ENCODE measurements at places on chromosomes 5 and 9.
A peak's percentile ranks its signal among the peaks of the same experiment; 100 is the strongest.

GRCh38 chr9:135077497-135078200 lies 9.8 kb upstream of the OLFM1 start:
- DNase-seq = peak; percentile 80

GRCh38 chr5:60630179-60630578 lies 69.8 kb downstream of the DEPDC1B start:
- no peak for DNase-seq

DNA sequence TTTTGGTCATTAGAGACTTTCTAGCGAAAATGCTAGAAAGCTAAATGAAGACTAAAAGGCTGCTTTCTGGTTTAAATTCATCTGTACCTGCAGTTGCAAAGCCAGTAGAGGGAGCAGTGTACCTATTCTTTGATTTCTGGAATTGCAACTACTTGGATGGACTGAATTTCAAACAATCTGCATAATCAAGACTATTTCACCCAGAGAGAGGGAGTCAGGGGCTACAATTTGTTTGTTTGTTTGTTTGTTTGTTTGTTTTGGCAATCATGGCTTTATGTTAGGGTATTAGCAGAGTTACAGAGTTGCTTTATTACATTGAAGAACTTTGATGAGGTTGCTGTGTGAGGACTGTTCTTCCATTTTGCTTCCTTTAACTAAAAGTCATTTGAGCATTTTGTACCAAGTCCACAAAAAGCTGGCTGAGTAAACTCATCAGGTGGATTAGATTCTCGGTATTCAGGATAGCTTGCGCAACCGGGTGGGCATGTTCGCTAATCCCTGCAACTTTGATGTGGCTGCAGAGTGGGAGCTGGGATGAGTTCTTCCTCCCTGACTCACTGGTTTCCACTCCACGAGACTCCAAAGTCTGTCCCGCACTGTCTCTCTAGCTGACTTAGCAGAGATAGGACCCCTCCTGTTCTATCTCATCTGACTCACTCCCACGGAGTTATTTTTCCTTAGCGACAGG lies 80.0 kb upstream of the TUT7 start:
- DNase-seq = peak; percentile 56

GRCh38 chr9:35695943-35696401 lies 6.2 kb upstream of the TPM2 start:
- no peak for DNase-seq

- DNase-seq = no peak
Observed at GRCh38 chr5:133618141-133618540, 5.8 kb upstream of the FSTL4 start.

DNA sequence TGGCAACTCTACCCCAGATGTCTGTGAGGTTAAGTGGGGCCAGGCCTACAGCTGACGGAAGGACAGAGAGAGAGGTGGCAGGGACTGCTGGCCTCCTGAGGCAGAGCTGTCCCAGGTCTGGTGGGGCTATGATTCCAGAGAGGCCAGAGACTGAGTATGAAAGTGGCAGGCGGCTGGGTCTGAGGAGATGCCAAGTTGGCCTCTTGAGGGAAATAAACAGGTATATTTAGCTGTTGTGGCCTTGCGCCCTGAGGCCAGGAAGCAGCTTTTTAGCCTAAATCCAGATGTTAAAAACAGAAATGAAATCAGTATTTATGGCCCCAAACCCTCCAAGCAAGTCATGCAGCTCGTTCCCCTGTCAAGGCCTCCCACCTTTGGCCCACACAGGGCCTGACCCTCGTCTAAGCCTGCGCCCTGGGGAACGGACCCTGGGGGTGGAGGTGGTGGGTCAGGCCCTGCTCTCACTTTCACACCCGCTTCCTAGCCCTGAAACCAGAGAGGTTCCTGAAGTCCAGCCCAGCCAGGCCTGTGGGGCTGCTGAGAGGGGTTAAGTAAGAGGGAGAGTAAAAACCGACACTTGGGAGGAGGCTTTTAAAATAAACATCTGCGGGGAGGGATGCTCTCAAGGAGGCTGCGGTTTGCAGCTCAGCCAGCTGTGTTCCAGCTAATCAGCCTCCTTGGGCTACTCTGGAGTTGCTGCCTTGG lies 18.7 kb downstream of the PCDHGC5 start:
- DNase-seq = peak; percentile 60

GRCh38 chr5:14577971-14578370 lies 3.6 kb upstream of the OTULINL start:
- DNase-seq = no peak

DNA sequence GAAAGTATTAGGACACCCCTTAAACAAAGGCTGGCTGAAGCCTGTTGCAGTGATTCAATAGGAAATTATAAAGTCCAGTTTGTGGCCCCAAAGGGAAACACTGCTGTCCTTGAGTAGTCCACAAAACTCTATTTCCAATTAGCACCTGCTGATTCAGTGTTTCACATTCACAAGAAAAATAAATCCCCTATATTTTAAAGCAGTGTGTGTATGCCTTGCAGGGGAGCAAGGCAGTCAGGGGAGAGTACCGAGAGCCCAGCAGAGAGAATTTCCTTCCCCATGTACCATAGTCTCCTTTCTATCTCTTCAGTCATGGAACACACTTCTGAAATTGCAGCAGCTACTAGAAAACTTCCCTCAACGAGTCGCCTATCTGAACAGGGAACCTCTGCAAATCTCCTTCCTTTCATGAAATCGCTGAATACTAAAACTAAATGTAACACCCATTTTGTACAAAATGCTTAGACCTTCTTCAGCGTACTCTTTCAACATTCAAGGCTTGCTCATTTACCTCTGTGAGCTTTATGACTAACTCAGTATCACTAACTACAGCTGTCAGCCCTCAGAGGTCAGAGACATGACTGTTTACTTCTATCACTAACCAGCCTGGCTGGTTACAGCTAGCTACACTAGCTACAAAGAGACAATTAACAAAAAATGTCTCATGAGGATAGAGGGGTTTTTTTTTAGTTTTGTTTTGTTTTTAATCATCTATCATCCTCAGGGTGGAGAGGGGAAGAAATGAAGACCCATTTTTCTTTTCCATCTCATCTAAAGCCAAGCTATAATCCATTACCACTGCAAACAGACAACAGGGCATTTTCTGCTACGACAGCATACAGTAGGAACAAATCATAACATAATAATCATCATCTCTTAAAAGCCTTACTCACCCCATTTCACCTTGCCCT lies 188.7 kb downstream of the EBF1 start:
- no peak for DNase-seq

GRCh38 chr5:108617467-108618435 lies 129.9 kb upstream of the FER start:
- DNase-seq = peak; percentile 55

GRCh38 chr5:95925378-95925744 lies 36.3 kb downstream of the ELL2 start:
- no peak for DNase-seq

GRCh38 chr5:116439905-116440304 lies 134.7 kb downstream of the SEMA6A start:
- no peak for DNase-seq

GRCh38 chr9:20243841-20244240 lies 378.5 kb downstream of the MLLT3 start:
- DNase-seq = peak; percentile 56

DNA sequence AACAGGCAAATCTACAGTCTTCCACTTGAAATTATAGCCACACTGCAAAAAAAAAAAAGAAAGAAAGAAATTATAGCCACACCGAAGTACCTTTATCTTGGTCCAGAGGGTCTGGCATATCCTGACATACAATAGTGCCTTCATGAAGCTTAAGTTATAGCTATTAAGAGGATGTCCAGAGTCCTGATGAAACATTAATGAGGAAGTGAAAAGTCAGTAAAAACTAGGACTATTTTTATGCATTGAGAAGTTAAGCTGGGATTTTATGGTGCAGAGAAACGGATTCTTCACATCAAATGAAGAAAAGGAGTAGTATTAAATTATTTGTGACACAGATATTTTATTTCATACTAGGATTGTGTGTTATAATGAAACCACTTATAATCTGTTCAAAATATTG lies 123.9 kb downstream of the SV2C start:
- no peak for DNase-seq

DNA sequence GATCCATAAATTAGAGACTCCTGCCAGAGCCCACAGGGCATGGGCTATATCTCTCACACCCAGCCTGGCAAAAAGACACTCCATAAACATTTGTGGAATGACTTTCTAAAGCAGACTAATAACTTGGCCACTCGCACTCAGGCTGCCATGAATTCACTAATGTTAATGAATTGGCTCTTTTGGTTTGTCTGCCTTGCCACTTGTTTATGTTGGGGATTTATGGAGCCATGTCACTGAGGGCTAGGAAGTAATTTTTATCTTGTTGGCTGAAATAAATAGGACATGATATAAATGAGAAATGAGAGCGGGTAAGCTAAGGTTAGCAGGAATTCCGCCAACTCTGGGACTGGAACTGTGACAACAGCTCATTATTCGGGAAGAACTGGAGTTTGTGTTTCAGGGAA lies 55.2 kb downstream of the DROSHA start:
- no peak for DNase-seq

- no peak for DNase-seq
Observed at GRCh38 chr9:13860019-13860418, 453.9 kb downstream of the NFIB start.

DNA sequence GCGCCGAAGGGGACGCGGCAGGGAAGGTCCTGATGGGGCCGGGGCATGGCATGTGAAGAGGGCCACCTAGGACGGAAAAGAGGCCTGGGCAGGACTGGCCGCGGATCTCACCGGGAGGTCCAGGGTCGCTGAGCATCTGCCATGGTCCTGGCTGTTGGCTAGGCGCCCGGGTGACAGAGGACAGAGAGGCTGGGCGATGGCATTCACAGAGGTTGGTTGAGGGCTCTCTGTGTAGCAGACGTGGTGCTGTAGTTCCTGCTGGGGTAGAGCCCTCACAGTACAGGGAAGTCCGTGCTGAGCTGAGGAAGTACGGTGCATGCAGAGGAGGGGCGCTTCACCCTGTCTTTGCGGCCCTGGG lies 427 bp downstream of the PCYOX1L start:
- no peak for DNase-seq

GRCh38 chr9:124133727-124134126 lies 122.2 kb downstream of the LHX2 start:
- peak; percentile 82 for DNase-seq

GRCh38 chr5:113524927-113525326 lies 11.4 kb downstream of the YTHDC2 start:
- DNase-seq = no peak

DNA sequence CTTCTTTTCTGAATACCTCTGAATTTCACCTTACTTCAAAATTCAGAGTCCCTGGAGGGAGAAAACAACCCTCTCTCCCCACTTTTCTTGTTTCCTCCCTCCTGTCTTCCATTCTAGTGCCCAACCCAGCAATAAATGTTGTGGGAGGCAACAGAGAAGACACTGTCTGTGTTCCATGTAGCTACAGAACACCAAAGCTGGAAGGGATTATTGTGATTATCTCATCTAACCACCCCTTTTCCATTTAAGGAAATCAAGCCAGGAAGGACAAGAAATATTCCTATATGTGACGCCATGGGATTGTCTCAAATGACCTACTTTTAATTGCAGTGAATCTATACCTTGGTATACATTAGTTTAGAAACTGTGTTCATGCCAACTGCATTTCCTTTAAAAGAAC lies 476.6 kb upstream of the TNC start:
- DNase-seq = no peak

GRCh38 chr9:111008158-111009075 lies 29.9 kb downstream of the LPAR1 start:
- no peak for DNase-seq

DNA sequence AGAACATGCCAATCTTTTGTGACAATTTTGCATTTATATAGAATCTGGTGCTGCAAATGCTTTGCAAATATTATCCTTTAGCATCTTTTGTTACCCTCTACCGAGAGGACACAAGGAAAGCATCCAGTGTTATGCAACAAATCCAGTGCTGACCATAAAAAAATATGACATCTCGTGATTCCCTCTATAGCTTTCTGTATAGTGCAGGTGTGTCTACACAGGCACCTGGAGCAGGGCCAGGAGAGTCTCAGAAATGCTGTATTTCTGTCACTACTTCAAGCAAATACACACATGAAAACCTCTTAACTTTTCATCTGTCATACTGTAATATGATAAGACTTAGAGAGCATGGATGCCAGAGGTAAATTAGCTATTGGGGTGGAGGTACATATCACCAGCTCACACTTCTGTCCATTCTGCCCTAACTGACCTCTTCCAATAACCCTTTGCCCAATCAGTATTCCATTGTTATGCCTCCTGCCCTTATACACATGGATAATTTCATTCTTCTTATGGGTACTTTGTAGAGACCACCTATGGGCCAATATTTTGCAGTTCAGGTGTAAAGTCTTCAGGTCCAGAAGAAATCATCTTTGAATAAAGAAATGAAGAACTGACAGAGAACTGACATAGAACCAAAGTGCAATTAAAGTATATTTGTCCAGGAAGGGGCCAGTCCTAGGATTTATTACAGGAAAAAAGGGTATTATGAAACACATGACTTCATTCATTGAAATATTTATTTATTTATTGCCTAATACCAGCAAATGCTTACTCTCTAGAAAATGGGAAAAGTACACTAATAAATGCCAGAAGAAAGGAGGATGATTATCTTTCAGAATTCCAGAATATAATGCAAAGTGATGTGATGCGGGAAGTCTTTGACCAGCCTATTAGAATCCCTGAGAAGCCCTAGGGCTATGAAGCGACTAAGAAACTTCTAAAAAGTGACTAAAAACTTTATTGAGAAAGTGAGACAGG lies 106.5 kb downstream of the EPB41L4A start:
- DNase-seq = no peak

- no peak for DNase-seq
Observed at GRCh38 chr9:137194388-137194787, 5.9 kb downstream of the SSNA1 start.

DNA sequence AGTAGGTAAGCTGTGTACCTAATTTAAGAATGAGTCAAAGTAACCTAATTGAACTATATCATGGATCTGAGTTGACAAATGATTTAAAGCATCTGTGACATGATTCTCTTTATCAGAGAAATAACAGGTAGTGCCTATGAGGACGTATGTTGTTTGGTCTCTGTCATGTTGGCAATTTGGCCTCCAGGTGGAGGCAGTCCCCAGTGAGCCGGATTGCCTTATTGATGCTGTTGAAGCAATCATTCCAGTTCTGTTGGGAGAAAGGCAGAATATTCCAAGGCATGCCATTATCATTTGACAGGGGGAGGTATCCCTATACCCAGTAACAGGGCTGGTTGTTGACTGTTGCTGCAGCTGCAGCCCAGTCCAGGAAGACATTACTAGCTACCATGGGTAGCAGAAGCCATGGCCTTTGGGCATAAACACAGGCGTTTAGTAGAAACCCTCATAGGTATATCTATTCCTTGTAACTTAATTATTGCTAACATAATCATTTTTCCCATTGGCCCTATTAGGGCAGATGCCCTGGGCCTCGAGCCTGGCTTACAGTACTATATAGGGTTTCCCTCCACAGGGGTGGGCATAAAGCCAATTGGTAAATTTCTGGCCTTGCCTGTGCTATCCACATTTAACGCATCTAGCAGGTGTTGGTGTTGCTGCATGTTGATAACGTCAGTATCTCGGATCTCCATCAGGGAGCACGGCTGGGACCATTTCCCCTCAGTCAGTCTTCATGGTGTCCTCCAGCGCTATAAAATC lies 12.2 kb upstream of the SLC22A4 start:
- peak; percentile 0 for DNase-seq
